ENCODE measurements at places on chromosomes 3 and 15. TPM values are rescaled to one million over a fixed set of nuclear protein-coding genes. Genes with fewer than 3 reads are reported as not detected.

DNA sequence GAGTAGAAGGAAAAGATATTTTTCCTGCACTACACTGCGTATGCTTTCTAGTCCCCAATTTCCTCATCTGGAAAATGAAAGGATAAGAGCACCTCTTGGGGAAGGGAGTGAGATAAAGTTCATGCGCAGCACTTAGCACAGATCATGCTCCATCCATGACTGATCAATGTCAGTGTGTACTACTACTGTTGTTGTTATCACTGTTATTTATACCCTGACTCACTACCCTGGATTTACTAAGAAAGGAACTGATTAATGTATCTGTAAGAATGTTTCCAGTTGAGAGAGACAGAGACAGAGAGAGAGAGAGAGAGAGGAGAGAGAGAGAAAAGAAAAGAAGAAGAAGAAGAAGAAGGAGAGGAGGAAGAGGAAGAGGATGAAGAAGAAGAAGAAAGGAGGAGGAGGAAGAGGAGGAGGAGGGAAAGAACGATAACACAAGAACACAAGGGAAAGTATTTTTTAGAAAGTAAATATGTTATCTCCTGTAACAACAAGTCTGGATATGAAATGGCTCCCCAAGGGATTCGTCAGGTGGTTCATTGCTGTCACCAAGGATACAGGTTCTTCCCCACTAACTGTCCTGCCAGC, 212.2 kb upstream of the PROK2 start:
- H3K27me3 ChIP-seq, result peaks cover 3% of the 10 kb centered on the region
- DNase-seq, result no peak
- H3K27ac ChIP-seq, result no peak overlapping the region
- no peaks in the 10 kb centered on the region for H3K36me3 ChIP-seq
- no peak overlapping the region for H3K4me3 ChIP-seq

- no peaks in the 10 kb centered on the region for H3K36me3 ChIP-seq
- H3K4me3 ChIP-seq, result no peak overlapping the region
- no peak for DNase-seq
- H3K27me3 ChIP-seq, result no peaks in the 10 kb centered on the region
- H3K4me1 ChIP-seq, result peaks cover 19% of the 10 kb centered on the region
These were observed 482.6 kb upstream of the TPRG1 start for GRCh38 chr3:188689101-188689574.

TMEM115 gene
- total RNA-seq, result 30.4 TPM

DNA sequence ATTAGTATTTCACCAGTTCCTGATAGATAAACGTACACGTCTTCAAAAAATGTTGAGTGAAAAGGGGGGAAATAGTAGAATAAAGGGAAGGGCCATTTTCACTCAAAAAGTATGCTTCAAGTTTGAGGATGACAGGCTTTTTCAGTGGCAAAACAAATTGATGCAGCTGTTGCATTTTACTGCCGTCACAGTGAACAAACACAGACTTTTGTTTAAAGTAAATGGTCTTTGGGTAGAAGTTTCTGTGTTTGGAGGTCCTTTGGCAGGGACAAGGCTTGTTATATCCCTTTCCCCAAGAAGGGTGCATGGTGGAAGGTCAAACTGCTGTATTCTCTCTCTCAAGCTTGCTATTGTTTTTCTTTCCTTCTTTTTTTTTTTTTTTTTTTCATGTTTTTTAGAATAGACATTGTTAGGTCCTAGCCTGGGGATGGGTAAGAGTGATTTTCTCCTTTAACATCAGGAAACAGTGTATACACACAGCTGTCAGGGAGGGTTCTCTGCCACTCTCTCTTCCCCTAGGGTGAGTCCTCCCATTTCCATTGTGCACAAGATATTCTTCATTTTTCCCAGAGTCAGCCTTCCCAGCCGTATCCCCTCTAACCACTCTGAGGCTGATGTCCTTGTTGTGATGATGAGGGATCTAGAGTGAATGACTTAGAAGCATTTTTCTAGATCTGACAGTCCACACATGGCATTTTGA, 6.6 kb upstream of the SUCNR1 start:
- no peak for DNase-seq
- H3K27ac ChIP-seq, result no peak overlapping the region
- H3K4me3 ChIP-seq, result no peak overlapping the region
- H3K4me1 ChIP-seq, result no peaks in the 10 kb centered on the region

DNA sequence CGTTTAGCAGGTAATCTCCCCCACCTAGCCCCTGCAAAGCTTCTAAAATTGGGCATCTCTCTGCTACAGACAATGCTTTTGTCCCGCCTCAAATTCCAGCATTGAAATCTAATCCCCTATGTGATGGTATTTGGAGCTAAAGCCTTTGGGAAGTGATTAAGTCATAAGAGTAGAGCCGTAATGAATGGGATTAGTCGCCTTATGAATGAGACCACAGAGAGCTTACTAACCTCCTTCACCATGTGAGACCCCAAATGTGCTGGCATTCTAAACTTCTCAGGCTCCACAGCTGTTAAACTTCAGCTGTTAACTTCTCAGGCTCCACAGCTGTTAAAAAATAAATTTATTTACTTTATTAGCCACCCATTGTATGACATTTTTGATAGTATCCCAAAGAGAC, 374.2 kb upstream of the BCHE start:
- no peak for DNase-seq
- no peak overlapping the region for H3K27ac ChIP-seq
- H3K4me3 ChIP-seq, result no peak overlapping the region
- H3K4me1 ChIP-seq, result no peaks in the 10 kb centered on the region
- H3K27me3 ChIP-seq, result no peaks in the 10 kb centered on the region
- H3K36me3 ChIP-seq, result no peaks in the 10 kb centered on the region

DNA sequence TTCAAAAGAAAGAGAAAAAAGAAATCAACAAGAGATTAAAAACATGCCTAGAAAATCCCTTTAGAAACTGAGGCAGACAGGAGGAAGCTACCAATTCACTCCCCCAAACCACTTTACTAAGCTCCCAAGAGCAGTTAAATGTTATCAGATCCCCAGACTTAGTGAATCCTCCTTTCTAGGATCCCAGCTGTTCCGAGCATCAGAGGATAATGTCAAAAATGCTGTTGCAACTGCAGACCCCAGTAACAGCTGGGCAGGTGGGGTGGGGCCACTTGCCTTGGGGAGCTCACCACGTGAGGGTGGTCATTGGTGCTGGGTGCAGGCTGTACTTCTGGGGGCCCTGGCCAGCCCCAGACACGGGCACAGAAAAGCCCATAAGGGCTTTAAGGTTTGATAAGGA, 9.1 kb downstream of the POMGNT2 start:
- H3K36me3 ChIP-seq, result no peaks in the 10 kb centered on the region
- H3K4me3 ChIP-seq, result no peak overlapping the region
- DNase-seq, result no peak
- no peak overlapping the region for H3K27ac ChIP-seq
- no peaks in the 10 kb centered on the region for H3K4me1 ChIP-seq

DNA sequence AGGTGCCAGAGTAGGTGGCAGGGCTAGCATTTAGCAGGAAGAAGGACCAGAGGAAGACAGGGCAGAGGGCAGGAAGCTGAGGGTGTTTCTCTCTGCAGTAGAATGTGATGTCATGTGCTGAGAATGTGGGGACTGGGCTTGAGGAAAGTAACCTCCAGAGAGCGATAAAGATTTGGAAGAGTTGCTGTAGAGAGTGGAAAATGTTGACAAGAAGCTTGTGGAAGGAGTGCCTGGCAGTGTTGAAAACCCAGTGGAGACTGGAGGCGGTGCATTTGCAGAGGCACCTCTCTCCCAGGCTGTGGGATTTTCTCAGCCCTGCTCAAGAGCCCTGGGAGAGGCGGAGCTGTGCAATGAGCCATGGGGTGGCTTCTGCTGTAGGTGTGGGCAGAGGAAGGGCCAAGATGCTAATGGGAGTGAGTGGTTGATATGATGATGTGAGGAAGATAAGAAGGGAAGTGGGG, 54.8 kb downstream of the MESD start:
- peaks cover 60% of the 10 kb centered on the region for H3K36me3 ChIP-seq
- H3K4me3 ChIP-seq, result no peak overlapping the region
- no peaks in the 10 kb centered on the region for H3K27me3 ChIP-seq
- no peak for DNase-seq

DNA sequence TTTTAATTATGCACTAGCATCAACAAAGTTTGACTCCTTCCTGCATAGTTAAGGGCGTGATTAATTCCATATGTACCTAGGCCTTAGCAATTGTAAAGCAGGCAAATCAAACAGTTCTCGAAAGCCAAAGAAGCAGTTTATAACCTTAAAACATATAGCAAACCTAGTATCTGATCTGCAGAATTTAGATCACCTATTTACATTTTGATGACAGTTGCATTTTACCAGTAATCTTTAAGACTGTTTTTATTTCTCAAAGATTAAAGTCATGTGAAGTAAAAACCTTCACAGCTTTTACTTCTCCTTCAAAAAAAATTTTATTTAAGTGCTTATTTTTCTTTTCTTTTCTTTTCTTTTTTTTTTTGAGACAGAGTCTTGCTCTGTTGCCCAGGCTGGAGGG, 20.9 kb upstream of the UBP1 start:
- H3K27ac ChIP-seq, result no peak overlapping the region
- DNase-seq, result no peak
- no peaks in the 10 kb centered on the region for H3K4me1 ChIP-seq
- H3K4me3 ChIP-seq, result no peak overlapping the region
- no peaks in the 10 kb centered on the region for H3K36me3 ChIP-seq

DNA sequence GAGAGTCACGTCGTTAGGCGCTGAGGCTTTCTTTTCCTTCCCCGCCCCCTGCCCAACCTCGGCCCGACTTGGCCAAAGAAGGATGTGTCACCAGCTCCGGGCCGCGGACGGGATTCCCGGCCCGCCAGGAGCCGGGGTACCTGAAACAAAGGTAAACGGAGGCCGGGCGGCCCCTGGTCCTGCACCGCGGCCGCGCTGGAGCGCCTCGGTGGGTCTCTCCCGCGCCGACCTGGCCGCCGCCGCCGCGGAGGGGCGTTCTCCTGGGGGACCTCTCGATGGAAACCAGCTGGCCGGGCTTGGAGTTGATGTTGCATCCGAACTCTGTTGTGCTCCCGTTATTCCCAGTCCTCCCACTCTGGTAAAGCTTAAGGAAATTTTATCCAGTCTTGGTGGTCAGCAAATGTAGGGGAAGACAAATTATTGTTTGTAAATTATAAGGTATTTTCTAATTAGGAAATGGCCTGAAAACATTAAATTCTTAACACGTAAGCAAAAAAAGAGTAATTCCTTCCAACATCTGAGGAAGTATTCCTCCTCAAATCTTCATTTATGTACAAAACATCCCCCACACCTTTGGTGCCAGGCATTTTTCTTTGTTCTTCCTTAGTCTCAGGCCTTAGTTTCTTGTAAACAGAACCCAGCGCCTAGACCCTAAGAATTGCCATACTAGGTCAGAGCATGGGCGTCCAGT, 888 bp downstream of the PPP2R3A start:
- no peaks in the 10 kb centered on the region for H3K27me3 ChIP-seq
- H3K36me3 ChIP-seq, result no peaks in the 10 kb centered on the region
- DNase-seq, result no peak
- peak overlapping the region; percentile 94 for H3K27ac ChIP-seq
- H3K4me1 ChIP-seq, result peaks cover 8% of the 10 kb centered on the region

TM2D3 gene
- 16.6 TPM for total RNA-seq

GRCh38 chr15:81625896-81626295, 251.9 kb upstream of the TMC3 start:
- no peaks in the 10 kb centered on the region for H3K27me3 ChIP-seq
- no peaks in the 10 kb centered on the region for H3K4me1 ChIP-seq
- no peaks in the 10 kb centered on the region for H3K36me3 ChIP-seq
- no peak for DNase-seq
- H3K4me3 ChIP-seq, result no peak overlapping the region

- H3K36me3 ChIP-seq, result no peaks in the 10 kb centered on the region
- H3K4me1 ChIP-seq, result peaks cover 96% of the 10 kb centered on the region
- no peak for DNase-seq
- H3K27me3 ChIP-seq, result no peaks in the 10 kb centered on the region
- peak overlapping the region; percentile 86 for H3K27ac ChIP-seq
These were observed 12.9 kb downstream of the B3GNT5 start for GRCh38 chr3:183265834-183266417.

PRTG gene
- 0.04 TPM for total RNA-seq

DNA sequence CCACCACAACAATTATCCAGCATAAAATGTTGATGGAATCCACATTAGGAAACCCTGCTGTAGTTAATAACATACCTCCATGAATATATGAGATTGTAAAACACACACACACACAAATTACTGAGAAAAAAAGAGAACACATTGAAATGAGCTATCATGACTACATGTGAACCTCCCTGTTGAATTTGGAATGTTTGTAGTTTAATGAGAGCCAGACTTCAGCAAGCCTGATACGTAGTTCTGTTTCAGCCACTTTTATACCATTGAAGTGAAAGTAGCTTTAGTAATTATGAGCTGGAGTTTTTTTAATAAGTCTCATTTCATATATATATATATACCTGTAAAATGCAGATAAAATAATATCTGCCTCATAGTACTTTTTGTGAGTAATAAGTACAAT, 1146.4 kb downstream of the NAALADL2 start:
- no peak overlapping the region for H3K27ac ChIP-seq
- H3K36me3 ChIP-seq, result no peaks in the 10 kb centered on the region
- H3K4me3 ChIP-seq, result no peak overlapping the region
- H3K27me3 ChIP-seq, result no peaks in the 10 kb centered on the region

CNTN3 gene
- total RNA-seq, result not detected

GRCh38 chr3:153749070-153749610, 372.1 kb upstream of the ARHGEF26 start:
- no peaks in the 10 kb centered on the region for H3K27me3 ChIP-seq
- DNase-seq, result no peak
- H3K4me1 ChIP-seq, result peaks cover 34% of the 10 kb centered on the region
- no peaks in the 10 kb centered on the region for H3K36me3 ChIP-seq
- no peak overlapping the region for H3K4me3 ChIP-seq

DNA sequence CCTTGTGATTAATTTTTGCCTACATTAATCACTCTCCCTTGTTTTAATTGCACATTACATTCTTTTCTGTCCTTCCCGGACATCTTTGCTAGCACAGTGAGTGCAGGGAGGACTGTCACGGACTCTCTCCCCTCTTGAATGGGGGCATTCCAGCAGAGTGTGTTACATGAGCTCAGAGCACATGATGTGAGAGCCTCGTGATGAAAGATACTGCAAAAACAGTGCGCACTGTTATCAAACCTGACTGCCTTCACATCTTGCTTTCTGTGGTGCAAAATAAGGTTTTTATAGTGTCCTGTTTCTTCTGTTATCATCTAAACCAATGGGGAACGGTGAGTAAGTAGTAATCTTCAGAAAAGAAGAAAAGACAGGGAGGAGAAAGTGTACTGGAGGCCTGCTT, 167.5 kb downstream of the PGPEP1L start:
- no peak overlapping the region for H3K4me3 ChIP-seq
- peaks cover 29% of the 10 kb centered on the region for H3K4me1 ChIP-seq
- no peak overlapping the region for H3K27ac ChIP-seq
- H3K36me3 ChIP-seq, result no peaks in the 10 kb centered on the region
- no peaks in the 10 kb centered on the region for H3K27me3 ChIP-seq
